Cortex of kidney (tissue), 1 donor: ENCODE measurements at places on chromosomes 13 and 19.

DNA sequence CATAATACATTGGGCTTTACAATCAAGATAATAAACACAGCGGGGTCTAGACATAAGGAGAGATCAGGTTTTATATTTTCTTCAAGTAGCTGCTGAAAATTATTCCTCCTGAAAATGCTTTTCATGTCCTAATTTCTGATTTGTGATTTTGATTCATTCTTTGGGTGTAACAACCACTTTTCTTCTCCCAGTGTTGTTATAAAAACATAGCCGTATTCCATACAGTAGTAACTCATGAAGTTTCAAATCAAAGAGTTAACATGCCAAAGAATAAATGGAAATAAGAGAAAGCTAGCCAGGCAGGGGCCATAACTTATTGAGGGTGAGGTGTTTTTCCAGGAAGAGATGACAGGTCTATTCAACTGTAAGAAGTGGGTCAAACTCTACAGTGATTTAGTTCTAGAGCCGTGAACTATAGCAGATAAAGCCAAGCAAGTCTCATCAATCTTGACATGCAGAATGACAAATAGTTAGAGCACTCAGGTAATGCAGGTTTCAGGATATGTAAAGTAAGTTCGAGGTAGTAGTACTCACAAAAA lies 934.4 kb upstream of the SLITRK1 start:
- DNase-seq = no peak

DNA sequence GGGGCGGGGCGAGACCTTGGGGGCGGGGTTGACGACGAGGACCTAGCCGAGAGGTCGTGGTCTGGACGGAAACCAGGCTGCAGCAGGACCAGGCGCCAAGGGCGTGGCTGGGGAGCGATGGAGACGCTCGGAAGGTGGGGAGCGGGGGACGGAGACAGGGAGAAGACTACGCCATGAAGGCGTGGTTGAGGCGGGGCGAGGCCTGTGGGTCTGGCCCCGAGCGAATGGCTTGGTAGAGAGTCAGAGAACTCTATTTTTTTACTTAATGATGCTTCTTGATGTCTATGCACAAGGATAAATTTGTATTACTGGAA lies 674 bp upstream of the FBXL12 start:
- no peak for DNase-seq

DNA sequence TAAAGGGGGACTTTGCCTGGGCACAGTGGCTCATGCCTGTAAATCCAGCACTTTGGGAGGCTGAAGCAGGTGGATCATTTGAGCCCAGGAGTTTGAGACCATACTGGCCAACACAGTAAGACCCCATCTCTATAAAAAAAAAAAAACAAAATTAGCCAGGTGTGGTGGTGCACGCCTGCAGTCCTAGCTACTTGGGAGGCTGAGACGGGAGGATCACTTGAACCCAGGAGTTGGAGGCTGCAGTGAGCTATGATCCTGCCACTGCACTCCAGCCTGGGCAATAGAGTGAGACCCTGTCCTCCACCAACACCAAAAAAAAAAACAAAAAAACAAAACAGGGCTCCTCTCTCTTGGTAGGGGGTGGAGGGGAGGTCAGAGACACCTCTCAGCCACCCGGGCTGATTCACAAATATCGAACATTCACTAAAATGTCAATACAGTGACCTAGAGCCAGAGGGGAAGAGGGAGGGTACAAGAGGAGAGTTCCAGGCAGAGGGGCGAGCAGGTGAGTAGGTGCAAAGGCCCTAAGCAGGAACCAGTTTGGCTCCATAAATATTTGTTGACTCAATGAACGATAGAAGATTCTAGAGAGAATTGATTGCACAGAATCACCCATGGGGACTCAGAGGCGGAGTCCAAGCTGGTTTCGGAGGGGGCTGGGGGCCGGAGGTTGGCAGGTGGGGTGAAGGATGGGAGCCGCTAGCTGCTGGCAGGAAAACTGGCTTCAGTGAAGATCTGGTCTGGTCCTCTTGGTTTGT lies 1.0 kb upstream of the CREB3L3 start:
- no peak for DNase-seq

DNA sequence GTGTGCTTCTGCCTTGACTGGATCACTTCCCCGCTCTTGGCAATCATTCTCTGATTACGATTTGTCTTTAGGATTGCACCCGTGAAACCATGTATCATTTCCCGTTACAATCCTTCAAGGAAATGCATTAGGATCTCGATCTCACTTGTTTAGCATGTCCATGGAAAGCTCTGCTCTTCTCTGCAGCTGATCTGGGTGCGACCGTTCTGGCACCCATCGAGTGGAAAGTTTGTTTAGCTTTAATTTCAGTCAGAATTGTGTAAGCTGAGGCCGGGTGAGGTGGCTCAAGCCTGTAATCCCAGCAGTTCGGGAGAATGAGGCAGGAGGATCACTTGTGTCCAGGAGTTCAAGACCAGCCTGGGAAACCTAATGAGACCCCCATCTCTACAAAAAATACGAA lies 30.9 kb downstream of the NUMBL start:
- DNase-seq = no peak

DNA sequence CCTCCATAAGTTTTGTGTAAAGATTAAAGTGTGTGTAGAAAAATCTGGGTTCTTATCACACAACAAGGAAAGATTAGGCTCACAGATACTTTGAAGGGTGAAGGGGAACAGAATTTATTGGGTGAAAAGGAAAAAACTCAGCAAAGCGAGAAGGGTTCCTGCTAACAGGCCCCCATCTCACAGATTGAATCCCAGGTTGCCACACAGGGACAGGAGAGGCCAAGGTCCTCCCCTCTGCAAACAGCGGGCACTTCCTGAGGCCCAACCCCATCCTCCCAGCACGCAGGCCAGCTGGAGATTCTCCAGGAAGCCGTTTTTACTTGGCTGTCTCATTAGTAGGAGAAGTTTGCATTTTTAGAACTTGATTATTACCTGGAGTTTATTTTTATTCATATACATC lies 15.2 kb upstream of the ERCC5 start:
- no peak for DNase-seq

- no peak for DNase-seq
Measured at GRCh38 chr19:1300744-1301490, 15.2 kb downstream of the EFNA2 start.

GRCh38 chr19:7931221-7932061 lies 5.5 kb upstream of the CTXN1 start:
- DNase-seq = no peak

DNA sequence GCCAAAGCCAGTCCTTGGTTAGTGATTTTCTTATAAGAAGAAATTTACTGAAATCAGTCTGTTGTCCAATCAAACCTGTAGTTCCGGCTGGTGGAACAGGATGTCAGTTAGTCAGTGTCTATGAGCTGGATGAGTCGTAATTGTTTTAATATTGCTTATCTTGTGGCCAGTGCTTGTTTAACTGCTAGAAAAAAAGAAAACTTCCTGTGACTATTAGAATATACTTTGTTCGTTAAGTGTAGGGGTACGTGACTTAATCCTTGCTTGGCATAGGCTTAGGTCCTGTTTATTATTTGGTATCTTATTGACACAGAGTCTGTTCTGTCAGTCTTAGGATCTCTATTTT lies 1484.8 kb upstream of the MIR17HG start:
- no peak for DNase-seq

DNA sequence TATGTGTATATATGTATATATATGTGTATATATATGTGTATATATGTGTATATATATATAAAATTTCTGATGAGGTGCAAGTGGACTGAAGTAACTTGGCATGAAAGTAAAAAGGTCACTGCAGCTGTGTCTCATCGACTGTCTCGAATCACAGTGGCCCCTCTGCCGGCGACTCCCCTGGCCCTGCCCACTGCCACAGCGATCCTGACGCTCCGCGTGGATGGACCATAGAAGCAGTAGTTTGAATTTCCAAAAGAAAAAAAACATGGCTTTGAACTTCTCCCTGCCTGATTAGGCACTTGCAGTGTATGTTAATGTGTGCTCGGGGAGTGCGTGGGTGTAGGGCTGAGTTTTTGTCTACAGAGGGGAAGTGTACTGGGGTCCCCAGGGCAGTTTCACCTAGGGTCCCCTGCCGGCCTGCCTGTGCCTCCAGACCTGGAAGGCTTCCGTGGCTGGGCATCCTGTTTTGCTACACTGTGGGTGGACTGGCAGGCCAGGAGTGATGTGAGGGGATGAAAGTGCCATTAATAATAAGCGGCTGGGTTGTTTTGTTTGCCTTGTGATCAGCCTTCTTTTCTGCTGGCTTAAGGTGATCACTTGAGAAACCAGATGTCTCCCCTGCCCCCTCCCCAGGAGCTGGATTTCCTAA lies 10.8 kb downstream of the ZIC5 start:
- DNase-seq = no peak

GRCh38 chr13:21426238-21426637 lies 32.9 kb downstream of the ZDHHC20 start:
- DNase-seq = no peak

GRCh38 chr13:92649140-92649813 lies 577.3 kb upstream of the GPC6 start:
- DNase-seq = no peak

DNA sequence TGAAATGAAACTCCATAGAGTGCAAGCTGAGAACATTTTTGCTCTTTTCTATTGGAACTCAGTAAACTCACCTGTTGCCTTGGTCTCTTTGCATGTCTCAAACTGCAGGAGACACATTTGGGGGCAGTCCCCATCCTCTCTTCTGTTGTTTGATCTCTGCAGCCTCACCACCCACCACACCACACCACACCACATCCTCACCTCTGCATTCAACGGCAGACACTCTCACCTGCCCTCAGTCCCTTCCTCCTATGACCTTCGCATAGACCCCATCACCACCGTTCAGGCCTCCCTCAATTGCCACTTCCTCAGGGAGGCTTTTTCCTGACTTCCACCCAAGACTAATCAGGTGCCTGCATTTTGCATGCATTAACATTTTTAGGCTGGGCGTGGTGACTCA lies 14.4 kb upstream of the TPM4 start:
- no peak for DNase-seq
